Left cardiac atrium (tissue), 4 donors: ENCODE measurements at places on chromosomes 1 and 21. TPM values are rescaled to one million over a fixed set of nuclear protein-coding genes. Genes with fewer than 3 reads are reported as not detected.

Gene UMODL1
- total RNA-seq = not detected

Gene TMPRSS15
- not detected for total RNA-seq

Gene AHDC1
- total RNA-seq = 37.6 TPM

Gene S100A7A
- not detected for total RNA-seq

Gene CCSAP
- total RNA-seq = 3.7 TPM
